Neural progenitor cell (in vitro differentiated cells): ENCODE measurements at places on chromosomes 3 and 15. TPM values are rescaled to one million over a fixed set of nuclear protein-coding genes. Genes with fewer than 3 reads are reported as not detected.
A peak's percentile ranks its signal among the peaks of the same experiment; 100 is the strongest.

- no peaks in the 10 kb centered on the region for H3K36me3 ChIP-seq
- H3K4me1 ChIP-seq = no peaks in the 10 kb centered on the region
- no peaks in the 10 kb centered on the region for H3K27me3 ChIP-seq
- no peak for DNase-seq
Observed at GRCh38 chr3:67529337-67529736, 125.1 kb downstream of the SUCLG2 start.

DNA sequence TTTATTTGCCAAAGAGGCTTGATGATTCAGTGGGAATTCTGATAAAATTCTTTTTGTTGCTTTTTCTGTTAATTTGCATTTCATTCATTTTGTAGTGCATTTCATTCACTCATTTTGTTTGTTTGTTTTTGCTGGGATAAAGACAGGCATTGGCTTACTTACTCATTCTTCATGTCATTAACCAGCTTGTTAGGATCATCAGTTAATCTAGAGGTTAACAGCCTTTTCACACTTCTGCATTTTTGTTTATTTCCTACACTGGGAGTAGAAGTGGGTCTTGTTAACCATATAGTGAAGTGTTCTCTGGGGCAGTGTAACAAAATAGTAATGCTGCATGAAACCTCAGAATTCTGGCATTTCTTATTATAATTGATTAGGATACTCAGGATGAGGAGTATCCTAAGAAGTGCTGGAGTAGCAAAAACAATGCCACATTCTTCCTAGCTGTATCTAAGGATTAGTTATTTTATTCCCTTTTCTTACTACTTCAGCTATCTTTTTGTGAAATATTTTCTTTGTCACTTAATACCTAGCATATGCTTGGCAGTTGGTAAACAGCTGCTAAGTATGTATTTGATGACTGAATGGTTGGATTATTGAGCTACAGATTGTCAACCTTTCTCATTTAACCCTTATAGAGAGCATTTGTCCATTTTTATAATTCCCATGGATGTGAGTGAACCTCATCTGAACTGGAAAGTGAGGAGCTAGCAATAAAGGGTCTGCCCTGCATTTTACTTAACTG lies 135.7 kb upstream of the LRRFIP2 start:
- no peaks in the 10 kb centered on the region for H3K36me3 ChIP-seq
- H3K27ac ChIP-seq = no peak overlapping the region
- no peak for DNase-seq
- no peaks in the 10 kb centered on the region for H3K4me1 ChIP-seq

GRCh38 chr3:165653130-165653778 lies 184.0 kb downstream of the BCHE start:
- no peak for DNase-seq
- H3K4me1 ChIP-seq = no peaks in the 10 kb centered on the region
- H3K27ac ChIP-seq = no peak overlapping the region
- no peaks in the 10 kb centered on the region for H3K27me3 ChIP-seq
- no peak overlapping the region for H3K4me3 ChIP-seq

DNA sequence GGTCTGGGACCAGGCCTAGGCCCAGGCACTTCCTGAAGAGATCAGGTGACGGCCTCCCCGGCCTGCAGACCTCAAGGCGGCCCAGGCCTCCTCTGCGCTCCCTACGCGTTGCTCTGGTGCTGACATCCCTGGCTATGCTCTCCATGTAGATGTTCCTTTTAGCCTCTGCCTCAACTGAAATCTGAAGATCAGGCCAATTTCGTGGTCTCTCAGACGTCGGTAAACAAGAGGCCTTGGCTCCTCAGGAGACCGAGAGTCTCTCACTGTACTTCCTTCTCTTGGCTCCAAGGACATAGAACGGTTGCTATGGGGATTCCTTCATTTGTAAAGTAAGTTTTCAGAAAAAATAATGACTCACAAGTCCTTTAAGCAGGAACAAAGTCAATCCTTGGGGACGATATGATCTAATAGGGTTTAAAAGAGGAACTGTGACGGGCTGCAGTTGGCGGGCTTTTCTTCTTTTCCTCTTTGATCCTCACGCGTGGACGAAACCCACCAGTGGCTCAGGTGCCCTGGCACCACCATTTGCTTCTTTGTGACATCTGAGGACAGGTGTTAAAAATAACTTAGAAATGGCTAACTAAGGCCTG lies 55.6 kb upstream of the CGNL1 start:
- H3K4me1 ChIP-seq = peaks cover 18% of the 10 kb centered on the region
- H3K27me3 ChIP-seq = no peaks in the 10 kb centered on the region
- H3K36me3 ChIP-seq = no peaks in the 10 kb centered on the region
- no peak overlapping the region for H3K4me3 ChIP-seq
- DNase-seq = no peak
- H3K27ac ChIP-seq = no peak overlapping the region

GRCh38 chr15:86355801-86356200 lies 276.1 kb downstream of the AGBL1 start:
- H3K27me3 ChIP-seq = no peaks in the 10 kb centered on the region
- peak; percentile 34 for DNase-seq
- H3K36me3 ChIP-seq = no peaks in the 10 kb centered on the region

DNA sequence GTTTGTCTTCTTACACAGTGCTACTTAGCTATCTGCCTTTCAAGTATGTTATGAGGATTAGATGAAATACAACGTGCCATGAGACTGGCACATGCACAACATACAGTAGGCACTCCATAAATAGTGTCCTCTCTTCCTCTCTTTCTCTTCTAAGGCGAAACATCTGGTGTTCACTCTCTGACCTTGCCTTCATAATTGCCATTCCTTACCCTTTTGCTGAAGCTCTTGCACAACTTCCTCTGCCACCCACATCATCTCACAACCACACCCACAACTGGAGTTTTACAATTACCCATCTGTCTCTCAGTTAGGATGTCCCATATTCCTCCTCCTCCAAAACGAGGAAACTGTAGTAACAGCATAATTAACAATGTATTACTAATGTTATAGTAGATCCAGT lies 26.4 kb upstream of the ACP3 start:
- no peaks in the 10 kb centered on the region for H3K27me3 ChIP-seq
- DNase-seq = no peak
- H3K36me3 ChIP-seq = no peaks in the 10 kb centered on the region
- H3K4me1 ChIP-seq = no peaks in the 10 kb centered on the region

DNA sequence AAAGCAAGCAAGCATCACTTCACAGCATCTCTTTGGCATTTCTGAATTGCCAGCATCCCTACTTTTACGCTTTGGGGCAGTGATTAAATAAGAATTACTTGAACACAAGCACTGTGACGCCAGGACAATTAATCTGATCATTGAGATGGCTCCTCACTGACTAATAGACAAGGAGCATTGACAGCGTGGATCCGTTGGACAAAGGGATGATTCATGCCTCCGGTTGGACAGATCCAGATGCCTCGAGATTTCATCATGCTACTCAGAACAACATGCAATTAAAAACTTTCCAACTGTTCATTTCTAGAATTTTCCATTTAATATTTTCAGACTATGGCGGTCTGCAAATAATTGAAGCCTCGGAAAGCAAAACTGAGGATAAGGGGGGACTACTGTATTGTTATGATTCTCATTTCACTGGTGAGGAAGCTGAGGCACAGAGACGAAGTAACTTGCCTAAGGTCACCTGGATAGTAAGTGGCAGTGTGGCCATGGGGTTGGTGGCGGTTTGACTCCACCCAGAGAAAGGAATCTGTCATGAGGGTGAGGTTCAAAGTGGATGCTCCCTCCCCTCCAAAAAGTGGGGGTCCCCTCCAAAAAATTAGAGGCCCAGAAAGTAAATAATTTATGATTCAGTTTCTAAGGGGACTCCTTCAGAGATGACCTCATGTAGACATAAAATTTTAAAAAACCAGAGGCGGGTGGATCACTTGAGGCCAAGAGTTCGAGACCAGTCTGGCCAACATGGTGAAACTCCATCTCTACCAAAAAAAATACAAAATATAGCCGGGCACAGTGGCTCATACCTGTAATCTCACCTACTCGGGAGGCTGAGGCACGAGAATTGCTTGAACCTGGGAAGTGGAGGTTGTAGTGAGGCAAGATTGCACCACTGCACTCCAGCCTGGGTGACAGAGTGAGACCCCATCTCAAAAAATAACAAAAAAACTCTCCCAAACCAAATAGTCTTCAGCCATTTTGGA lies 12.3 kb upstream of the PGPEP1L start:
- no peak for DNase-seq
- H3K4me1 ChIP-seq = peaks cover 4% of the 10 kb centered on the region
- no peak overlapping the region for H3K4me3 ChIP-seq
- no peak overlapping the region for H3K27ac ChIP-seq
- peaks cover 31% of the 10 kb centered on the region for H3K27me3 ChIP-seq

DNA sequence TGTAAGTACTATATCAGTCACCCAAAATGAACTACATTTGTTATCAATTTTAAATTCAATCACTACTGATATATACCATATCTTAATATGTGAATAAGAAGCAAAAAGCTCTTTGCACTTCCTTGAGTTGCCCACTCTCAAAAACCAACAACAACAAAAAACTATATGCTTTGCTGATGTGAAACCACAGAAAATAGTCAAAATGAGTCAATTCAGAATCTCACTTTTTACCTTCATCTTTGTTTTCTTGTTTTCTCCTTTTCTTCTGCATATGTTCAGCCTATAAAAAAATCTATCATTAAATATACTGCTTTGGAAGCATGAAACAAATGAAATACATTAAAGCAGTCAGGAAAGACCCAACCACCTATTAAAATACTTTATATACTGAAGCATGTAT lies 80.7 kb downstream of the UBR1 start:
- no peak for DNase-seq
- H3K36me3 ChIP-seq = peaks cover 32% of the 10 kb centered on the region
- no peaks in the 10 kb centered on the region for H3K27me3 ChIP-seq
- no peaks in the 10 kb centered on the region for H3K4me1 ChIP-seq
- no peak overlapping the region for H3K27ac ChIP-seq

DNA sequence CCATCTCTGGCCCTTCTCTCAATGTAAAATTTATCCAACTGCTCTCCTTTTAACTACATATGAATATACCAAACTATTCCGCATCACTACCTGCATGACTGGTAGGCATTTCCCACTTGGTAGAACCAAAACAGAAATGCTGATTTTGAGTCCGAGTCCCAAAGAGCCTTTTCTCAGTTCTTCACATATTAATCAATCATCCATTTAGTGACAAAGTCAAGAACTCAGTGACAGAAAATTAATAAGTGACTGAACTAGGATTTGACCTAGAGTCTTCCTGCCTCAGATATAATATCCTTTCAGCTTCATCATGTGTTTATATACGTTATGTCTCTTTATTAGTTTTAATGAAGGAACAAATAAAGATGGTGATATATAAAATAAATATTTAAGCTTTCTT lies 700.6 kb upstream of the GOLIM4 start:
- no peak overlapping the region for H3K27ac ChIP-seq
- H3K4me1 ChIP-seq = no peaks in the 10 kb centered on the region
- H3K4me3 ChIP-seq = no peak overlapping the region
- no peaks in the 10 kb centered on the region for H3K36me3 ChIP-seq

GRCh38 chr3:5278666-5279065 lies 91.2 kb downstream of the EDEM1 start:
- no peaks in the 10 kb centered on the region for H3K4me1 ChIP-seq
- H3K36me3 ChIP-seq = peaks cover 7% of the 10 kb centered on the region
- H3K27ac ChIP-seq = no peak overlapping the region
- no peak for DNase-seq
- H3K4me3 ChIP-seq = no peak overlapping the region
- no peaks in the 10 kb centered on the region for H3K27me3 ChIP-seq

- H3K27me3 ChIP-seq = no peaks in the 10 kb centered on the region
- peaks cover 37% of the 10 kb centered on the region for H3K4me1 ChIP-seq
- H3K27ac ChIP-seq = no peak overlapping the region
- no peak overlapping the region for H3K4me3 ChIP-seq
Observed at GRCh38 chr3:25349095-25349494, 79.0 kb upstream of the RARB start.

DNA sequence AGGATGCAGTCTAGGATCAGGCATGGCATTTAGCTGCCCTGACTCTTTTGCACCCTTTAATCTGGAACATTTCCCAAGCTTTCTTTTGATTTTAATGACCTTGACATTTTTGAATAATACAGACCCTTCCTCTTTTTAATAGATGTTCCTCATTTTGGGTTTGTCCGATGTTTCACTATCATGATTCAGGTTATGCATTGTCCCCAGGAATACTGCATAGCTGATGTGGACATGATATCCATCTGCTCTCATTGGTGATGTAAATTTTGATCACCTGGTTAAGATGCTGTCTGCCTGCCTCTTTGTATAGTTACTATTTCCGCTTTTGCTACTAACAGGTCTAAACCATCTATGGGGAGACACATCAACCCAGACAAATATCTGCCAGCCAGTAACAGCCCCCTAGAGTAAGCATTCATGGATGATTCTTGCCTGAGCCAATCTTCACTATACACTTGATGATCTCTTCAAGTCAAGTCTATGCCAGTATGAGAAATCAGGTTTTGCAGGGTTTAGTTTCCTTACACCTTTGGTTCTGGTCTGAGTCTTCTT lies 50.6 kb upstream of the ULK4 start:
- H3K36me3 ChIP-seq = no peaks in the 10 kb centered on the region
- peak overlapping the region; percentile 86 for H3K4me3 ChIP-seq
- no peaks in the 10 kb centered on the region for H3K27me3 ChIP-seq
- H3K4me1 ChIP-seq = peaks cover 12% of the 10 kb centered on the region
- H3K27ac ChIP-seq = no peak overlapping the region

GRCh38 chr15:22237891-22238275 lies 157.6 kb downstream of the OR4M2 start:
- no peak overlapping the region for H3K27ac ChIP-seq
- H3K27me3 ChIP-seq = no peaks in the 10 kb centered on the region
- no peak for DNase-seq
- no peaks in the 10 kb centered on the region for H3K4me1 ChIP-seq

TRIM69 gene
- 0.46 and 0.51 TPM in 2 replicates for total RNA-seq

KBTBD13 gene
- total RNA-seq = not detected in 2 replicates

KLF13 gene
- 11.9 and 25.1 TPM in 2 replicates for total RNA-seq

MORF4L1 gene
- 633 and 930 TPM in 2 replicates for total RNA-seq

COL6A5 gene
- not detected in 2 replicates for total RNA-seq

GASK1A gene
- 3.9 and 10.3 TPM in 2 replicates for total RNA-seq

TGM4 gene
- 0.04 and 0.12 TPM in 2 replicates for total RNA-seq
